Activated CD8-positive, alpha-beta memory T cell treated with anti-CD3 and anti-CD28 coated beads for 36 hours (primary cell): ENCODE measurements at places on chromosomes 2 and 18. TPM values are rescaled to one million over a fixed set of nuclear protein-coding genes. Genes with fewer than 3 reads are reported as not detected.

Gene CERKL
- total RNA-seq = not detected

Gene MBOAT2
- 3.5 TPM for total RNA-seq

Gene SERPINB13
- not detected for total RNA-seq

Gene LONRF2
- total RNA-seq = 0.08 TPM

Gene GRHL1
- 0.40 TPM for total RNA-seq

Gene GPR35
- 13.3 TPM for total RNA-seq

Gene KCNJ3
- not detected for total RNA-seq

Gene RAB6D
- not detected for total RNA-seq

Gene TTLL4
- total RNA-seq = 43.3 TPM

Gene CYRIA
- total RNA-seq = 0.75 TPM

Gene SOCS6
- 1.1 TPM for total RNA-seq

Gene EML6
- total RNA-seq = 0.89 TPM

Gene DIPK1C
- total RNA-seq = not detected

Gene CAPN14
- total RNA-seq = 0.29 TPM

Gene MC2R
- total RNA-seq = not detected
